ENCODE measurements at places on chromosomes 6 and 20.

- DNase-seq, result no peak
Measured at GRCh38 chr6:20566109-20566508, 31.9 kb downstream of the CDKAL1 start.

DNA sequence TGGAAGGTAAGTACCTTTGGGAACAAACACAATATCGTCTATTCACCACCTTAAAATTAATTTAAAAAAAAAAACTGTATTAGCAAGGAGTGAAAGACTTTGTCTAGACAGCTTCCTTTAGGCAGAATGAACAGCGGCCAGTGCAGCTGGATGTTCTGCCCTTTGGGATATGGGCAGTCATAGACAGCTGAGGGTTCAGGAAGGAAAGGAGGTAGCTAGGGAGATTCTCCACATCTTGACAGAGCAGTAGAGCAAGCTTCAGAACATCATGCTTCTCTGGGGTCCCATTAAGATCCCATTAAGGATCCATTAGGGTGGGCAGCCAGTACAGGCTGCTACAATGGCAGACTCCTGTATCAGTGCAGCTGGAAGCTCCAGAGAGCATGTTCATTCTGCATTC lies 46.5 kb upstream of the PLCB4 start:
- DNase-seq, result no peak

DNA sequence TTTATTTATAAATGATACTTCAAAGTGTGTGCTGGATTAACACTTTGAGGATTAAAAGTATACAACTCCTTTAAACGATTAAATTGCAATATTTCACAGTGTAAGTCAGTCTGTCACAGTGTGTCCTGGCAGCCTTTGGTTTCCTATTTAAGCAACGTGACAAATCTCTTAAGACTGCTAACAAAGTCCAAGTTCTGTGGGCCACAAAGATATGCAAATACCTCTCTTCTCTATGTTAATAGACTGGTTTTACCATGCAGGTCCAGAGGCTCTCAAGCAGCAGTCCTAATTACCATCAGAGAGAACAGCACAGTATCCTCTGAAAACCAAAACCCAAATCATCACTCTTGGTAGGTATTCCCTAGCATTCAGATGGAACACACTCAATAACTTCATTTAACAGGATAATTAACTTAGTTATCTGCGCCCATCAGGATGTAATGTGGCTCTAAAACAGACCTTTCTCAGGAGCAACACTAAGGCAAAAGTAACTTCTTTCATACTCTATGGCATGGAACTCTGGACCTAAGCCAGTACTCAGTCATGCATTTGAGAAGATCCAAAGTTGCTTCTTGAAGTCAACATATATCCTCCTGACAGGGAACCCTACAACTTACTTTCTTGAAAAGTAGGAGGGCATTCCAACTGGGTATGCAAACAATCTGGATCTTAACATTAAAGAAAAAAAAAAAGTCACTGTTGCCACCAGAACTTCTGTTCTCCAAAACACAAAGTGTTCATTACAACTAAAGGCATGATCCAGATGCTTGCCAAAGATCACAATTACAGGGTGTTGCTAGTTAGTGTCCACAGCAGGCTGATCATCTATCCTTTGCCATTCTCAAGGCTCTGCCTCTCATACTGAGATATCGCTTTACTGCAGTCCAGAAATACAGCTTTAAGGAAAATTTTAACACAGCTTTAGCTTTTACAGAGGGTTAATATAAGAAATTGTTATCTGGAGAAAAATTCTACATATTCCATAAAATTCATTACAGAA lies 53.2 kb downstream of the MAN1A1 start:
- DNase-seq, result no peak

DNA sequence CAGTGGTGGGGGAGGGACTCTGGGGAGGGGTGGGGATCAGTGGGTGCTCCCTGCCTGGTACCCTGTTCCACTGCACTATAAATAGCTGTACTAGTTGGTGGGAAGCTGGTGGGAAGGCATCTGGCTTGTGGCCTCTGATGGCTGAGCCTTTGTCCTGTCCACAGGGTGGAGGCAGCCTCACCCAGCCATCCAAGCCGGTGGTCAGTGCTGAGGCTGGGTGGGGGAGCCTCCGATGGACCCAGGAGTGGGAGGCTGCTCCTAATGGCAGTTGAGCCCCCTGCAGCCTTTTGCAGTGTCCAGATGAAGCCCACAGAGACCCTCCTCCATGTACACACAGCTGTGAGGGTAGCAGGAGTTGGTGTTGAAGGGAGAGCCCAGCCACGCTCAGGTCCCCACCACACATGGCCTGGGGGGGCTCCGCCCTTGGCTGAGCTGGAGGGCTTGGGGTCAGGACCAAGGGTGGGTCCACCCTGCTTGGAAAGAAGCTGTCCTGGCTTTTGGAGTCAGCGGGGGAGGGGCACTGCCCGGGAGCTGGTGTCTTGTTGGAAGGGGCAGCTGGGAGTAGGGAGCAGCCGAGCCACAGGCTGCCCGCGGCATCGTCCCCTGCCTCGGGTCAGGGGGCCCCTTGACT lies 2.5 kb downstream of the PPDPF start:
- no peak for DNase-seq

GRCh38 chr6:69801225-69801624 lies 4.4 kb upstream of the LMBRD1 start:
- DNase-seq, result no peak

DNA sequence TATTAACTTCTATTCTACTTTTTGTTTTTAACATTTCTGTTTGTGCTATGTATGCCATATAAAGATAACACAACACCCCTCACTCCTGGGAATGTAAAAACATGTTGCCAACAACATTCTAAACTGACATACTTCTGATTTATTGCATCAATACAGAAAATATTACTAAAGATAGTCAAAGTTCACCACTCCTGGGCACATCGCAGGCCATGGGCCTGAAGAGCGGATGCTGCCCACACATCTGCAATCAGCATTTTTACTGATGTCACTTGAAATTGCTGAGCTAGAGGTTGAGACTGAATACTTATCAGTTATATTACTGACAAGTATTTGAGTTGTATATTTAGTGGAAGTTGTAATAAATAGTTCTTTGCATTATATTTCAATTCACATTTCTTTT lies 711.9 kb upstream of the EPHA7 start:
- DNase-seq, result no peak

GRCh38 chr6:96878143-96878542 lies 19.5 kb downstream of the NDUFAF4 start:
- DNase-seq, result no peak

All from fibroblast of skin of back (primary cell).